Activated T-helper 1 cell treated with anti-CD3 and anti-CD28 coated beads, Interleukin-2, amount 50 U/mL, for 16 hours (primary cell): ENCODE measurements at places on chromosomes 6 and 20.

DNA sequence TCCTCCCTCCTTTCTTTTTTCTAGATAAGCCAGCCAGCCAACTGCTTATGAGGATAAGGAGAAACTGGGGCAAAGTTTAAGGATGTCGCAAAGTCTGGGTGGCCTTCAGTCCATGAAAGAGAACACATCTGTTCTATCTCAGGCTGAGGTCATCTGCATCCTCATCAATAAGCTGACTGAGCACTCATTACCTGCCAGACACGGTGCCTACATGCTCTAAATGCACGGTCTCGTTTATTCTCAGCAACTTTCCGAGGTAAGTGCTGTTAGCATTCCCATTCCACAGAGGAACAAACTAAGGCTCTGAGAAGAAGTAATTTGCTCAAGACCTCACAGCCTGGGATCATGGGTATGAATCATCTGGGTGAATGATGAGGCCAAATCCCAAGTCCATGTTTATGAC lies 133.1 kb downstream of the BCAS1 start:
- no peak for DNase-seq

- DNase-seq: no peak
These were observed 74.7 kb downstream of the HTR1E start for GRCh38 chr6:87012035-87012434.

DNA sequence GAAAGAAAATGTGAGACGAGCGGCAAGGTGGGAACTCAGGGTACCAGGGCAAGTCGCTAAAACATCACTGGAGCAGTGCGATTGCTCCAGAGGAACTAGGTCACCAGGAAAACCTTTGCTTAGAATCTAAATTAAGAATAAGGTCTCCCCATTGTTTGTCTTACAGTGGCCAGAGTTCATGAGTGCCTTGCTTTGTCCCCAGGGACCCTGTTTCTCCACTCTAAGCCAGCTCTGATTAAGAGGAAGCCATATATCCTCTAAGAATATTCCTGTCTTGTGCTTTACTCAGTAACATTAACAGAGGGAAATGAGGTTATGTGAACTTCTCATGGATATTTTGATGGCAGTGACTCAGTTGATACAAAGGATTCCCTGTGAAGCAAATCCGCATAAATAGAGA lies 305.8 kb downstream of the CD83 start:
- no peak for DNase-seq

GRCh38 chr6:4402477-4402976 lies 267.2 kb upstream of the ECI2 start:
- DNase-seq: no peak

DNA sequence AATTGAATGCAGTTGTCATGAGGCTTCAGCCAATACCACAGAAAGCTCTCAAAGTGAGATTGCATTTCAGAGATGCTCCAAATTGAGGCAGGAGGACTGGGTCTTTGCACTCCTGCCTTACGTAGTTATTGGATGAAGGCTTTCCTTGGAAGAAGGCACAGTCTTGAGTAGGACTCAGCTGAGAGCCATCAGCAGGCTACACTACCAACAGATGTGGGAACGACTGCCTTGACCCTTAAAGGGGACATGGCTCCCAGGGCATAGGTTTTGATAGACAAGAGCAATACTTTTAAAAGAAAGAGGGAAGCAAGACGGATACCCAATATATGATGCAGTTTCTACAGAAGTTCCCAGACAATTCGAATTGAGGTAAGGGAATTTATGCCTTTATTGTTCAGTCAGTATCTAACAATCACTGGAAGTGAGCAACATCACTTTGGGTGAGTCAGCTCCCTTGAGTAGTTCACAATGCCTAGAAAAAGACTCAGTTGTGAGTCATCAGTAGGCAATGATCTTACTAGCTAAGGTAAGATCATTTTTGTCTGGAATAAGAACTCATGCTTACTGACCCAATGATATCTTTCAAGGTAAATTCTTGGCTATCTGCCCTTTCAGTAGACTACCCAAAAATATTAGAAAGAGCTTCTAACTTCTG lies 390.8 kb downstream of the GJA1 start:
- no peak for DNase-seq

- no peak for DNase-seq
These were observed 2.5 kb upstream of the FKBP5 start for GRCh38 chr6:35691027-35691824.

GRCh38 chr20:37697314-37697713 lies 3.5 kb downstream of the CTNNBL1 start:
- no peak for DNase-seq

- no peak for DNase-seq
These were observed 590.6 kb downstream of the QKI start for GRCh38 chr6:164005004-164005711.

GRCh38 chr20:62792940-62793756 lies 3.1 kb upstream of the MRGBP start:
- DNase-seq: no peak

DNA sequence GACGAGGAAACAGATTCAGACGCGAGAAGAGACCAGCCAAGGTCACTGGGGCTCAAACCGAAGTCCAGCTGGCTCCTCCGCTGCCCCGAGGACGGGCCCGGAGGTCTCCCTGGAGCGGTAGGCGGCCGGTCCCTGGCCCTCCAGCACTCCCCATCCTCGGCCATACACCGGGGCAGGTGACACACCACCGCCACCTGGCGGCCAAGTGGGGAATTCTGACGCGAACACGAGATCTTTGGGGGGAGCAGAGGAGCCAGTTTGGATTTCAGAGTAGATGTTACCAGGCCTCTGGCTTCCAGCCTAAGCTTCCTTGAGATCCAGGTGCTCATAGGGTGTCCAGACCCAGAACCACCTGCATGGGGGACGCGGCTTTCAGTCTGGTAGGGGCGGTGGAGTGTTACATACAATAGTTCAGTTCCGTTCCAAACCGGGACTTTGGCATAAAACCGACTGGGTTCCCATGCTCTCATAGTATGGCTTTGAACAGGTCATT lies 16.1 kb downstream of the BPIFB1 start:
- peak; percentile 56 for DNase-seq

- DNase-seq: no peak
These were observed 88.2 kb downstream of the HIVEP2 start for GRCh38 chr6:142856624-142857232.

GRCh38 chr6:30922447-30922852 lies 8.4 kb downstream of the VARS2 start:
- no peak for DNase-seq

DNA sequence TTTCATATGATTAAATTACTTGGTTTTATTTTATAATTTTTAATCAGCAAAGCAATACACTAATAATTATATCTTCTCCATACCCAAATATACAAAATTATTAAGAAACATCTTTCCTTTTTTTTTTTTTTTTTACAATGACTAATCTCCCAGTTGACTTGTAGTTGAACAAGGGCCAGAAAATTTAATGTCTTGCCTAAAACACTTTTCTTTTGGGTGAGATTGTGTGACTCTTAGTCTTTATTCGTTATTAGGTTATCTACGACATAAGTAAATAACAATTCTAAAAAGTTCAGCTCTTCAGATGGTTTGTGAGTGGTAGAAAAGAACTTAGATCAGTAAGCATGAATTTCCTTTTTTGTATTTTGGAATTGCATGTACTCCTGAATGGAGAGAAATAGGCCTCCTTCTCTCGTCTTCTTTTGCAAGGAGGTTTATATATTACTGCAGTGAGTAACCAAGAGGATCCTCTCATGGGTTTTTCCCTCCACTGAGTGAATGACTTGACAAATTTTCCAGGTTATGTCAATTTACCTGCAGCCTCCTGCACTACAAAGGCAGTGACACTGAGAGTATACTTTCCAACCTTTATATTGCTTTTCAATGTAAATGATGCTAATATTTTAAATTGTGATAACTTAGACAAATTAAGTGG lies 364.5 kb upstream of the CITED2 start:
- DNase-seq: no peak

GRCh38 chr6:5128351-5128750 lies 43.2 kb downstream of the PPP1R3G start:
- no peak for DNase-seq

GRCh38 chr6:43747784-43748183 lies 22.2 kb upstream of the VEGFA start:
- DNase-seq: no peak

GRCh38 chr6:148591656-148592055 lies 155.2 kb upstream of the UST start:
- DNase-seq: no peak

DNA sequence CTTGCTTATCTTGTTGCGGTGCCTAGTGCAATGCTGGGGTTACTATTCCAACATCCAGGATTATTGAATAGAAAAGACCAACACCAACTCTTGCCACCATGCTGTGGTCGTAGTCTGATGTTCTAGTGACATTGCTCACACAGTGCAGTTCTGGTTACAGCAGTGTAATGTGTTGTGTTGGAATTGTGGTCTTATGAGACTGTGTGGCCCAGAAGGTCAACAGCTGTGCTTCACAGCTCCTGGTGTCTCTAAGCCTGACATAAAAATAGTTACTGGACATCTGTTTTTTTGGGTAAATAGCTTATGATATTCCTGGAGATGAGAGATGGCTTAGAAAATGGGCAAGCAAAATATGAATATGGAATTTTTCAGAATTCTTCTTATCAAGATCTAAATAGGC lies 57.6 kb downstream of the SLC22A2 start:
- no peak for DNase-seq

DNA sequence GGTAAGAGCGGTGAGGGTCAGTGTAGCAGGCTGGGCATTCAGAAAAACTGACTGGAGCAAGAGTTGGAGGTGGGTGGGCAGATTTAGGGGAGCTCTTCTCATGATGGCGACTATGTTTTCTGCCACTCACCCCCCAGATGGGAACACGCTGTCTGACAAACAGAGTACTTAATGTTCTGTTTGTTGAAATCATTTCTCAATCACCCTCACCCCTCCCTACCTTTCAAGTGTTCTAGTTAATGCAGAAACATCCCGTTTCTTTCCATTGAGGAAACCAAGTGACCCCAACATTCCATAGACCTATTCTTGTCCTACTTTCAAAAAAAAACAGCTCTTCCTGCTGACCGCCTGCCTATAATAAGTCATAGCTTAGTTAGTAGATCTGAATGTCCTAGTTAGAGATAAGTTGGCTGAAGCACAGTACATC lies 132.5 kb upstream of the NEDD9 start:
- no peak for DNase-seq

DNA sequence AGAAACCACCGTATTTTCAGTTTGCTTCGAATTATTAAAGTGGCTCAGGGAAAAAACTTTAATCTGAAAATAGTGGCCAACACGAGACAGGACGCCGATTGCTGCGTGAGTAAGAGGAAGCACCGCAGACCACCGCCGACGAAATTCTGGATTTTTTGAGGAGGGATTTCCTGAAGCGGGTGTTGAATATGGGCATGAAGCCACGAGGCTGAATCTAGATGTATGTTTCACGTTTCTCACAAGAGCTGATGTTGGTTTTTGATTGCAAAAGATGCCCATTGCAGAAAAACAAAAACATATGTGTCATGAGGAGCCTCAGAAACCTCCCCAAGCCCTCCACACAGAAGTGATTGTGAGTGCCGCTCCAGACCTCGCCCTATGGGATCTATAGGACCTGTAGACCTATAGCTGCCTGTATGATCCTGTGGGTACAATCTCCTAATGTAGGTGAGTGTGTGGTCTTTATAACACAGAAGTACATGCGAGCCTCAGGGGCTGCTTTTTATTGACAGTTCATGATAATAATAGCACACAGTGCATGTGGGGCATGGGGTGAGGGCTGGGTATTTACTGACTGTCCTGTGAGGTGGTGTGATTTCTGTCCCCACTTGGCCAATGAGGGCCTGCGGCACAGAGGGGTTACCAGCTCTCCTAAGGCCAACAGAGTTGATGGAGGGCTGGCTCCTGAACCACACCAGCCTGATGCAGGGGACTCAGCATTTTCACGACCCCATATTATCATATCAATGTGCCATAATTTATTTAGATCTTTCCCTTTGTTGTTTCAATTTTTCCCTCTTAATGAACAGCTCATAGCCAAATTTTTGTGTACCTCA lies 243.9 kb downstream of the DLL1 start:
- DNase-seq: no peak

- no peak for DNase-seq
These were observed 12.9 kb downstream of the PARD6B start for GRCh38 chr20:50744143-50744792.

- DNase-seq: no peak
These were observed at the start of gene SLC24A3 for GRCh38 chr20:19212469-19212815. SLC24A3 (plus strand) TSS chr20:19212642.

DNA sequence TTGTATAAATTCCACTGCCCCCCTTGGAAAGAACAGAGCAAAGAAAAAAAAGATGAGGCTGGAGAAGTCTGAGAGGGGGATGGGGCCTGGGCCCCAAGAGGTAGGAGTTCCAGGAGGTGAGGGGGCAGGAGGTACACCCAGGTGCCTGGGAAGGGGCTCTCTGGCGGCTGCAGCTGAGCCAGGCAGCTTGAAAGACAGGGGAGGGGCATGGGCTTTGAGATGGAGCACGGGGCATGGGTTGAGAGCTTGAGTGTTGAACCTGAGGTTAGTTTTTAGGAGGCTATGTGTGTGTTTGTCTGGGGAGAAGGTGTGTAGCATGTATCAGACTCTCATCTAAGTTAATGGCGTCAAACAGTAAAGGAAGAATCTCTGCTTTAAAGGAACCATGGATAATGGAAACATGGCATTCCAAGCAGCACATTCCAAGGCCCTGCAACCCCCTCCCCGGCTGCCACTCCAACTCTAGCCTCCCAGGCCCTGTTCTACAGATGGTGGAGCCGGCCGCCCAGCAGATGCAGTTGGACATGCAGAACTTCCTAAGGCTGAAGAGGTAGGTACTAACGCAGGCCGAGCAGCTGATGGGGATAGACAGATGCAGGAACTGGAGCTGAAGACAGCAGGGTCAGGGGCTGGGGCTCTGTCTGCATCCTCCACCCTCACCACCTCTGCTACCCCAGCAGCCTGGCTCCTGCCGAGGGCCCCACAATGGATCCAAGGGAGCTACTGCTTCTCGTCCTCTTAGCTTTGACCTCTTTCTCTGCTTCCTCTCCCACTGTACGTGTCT lies 42.1 kb downstream of the MDFI start:
- DNase-seq: no peak

GRCh38 chr6:53634184-53634631 lies 31.3 kb downstream of the KLHL31 start:
- no peak for DNase-seq

DNA sequence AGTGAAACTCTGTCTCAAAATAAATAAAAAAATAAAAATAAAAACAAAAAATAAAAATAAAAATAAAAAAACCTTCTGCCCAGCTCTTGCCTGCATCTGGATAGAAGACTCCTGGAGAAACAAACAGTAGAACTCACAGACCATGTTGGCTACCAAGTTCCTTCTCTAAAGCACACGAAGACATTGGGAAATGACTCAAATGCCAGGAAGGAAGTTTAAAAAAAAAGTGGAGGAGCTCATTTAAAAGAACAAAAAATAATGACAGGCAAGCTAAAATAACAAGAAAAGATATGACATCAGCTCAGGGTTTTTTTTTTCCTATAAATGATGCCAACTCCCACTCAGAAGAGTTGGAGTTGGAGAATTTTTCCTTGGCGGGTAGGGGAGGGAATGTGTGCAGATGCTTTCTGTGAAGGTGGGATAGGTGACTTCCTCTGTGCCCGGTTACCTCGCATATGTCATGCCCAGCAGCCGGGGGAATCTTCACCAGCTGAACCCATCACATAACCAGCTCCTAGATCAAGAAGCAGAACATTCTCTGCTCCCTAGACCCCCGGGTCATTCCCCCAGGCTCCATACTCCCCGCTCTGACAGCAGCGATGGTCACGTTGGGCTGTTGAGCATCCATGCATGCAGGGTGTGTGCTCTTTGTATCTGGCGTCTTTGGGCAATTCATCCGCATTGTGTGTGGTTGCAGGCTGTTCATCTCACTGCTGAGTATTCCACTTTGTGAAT lies 17.3 kb upstream of the CD93 start:
- no peak for DNase-seq
